ENCODE measurements at places on chromosomes 2 and 18. TPM values are rescaled to one million over a fixed set of nuclear protein-coding genes. Genes with fewer than 3 reads are reported as not detected.

DNA sequence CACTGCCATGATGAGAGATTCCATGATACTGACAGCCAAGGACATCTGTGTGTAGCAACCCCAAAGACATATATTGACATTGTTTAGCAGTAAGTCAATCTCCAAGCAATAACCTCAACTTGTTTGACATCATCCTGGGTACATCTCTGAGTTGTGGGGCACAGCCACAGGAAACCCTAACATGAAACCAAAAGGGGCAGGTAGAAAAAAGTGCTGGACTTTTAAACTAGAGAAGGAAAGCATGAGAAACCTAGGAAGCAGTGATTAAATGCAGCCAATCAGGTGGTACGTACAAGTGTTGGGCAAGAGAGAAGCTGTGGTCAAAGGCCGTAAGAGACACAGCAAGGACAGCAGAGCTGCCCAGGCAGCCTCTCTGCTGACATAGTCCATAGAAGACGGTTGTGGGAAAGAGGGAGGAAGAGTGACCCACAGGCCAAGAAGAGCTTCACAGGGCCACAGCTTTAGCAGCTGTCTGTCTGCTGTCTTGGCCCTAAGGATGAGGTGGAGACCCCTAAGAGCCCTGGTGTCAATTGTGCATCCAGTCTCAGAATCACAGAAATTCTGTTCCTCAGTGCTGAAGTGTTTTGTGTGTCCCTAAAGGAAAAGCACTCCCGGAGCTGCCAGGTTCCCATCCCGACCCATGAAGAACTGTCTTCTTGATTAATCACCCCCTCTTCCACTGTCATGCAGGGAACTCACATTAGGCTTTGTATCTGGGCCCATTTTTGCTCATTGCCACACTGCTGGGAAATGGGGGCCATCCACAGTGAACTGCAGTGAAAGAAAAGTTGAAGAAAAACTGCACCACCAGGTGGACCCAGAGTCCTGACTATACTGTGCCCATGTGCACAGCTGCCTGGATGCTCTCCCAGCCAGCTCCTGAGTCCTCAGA is 25.4 kb upstream of the CHN1 start:
- no peak for DNase-seq

- DNase-seq: no peak
These were observed 50.0 kb upstream of the FAHD2A start for GRCh38 chr2:95352310-95353054.

Gene GAREM1
- 14.7 TPM for total RNA-seq

DNA sequence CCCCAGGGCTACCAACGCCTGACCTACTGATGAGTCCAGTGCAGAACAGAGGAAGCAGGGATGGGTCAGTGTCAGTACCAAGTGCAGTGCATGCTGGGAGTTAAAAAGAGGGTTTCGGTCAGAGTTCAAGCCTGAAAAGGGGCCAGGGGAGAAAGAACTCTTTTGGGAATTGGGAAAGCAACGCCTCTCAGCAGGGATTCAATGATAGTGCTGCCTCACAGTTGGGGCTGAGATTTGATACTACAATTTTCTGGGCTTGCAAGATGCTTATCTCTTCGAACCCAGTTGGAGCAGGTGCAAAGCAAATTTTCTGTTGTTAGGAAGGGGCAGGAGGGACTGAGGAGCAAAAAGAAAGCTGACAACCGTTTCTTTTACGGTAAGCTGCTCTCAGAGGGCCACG is 82.6 kb downstream of the CERKL start:
- no peak for DNase-seq

- DNase-seq: no peak
These were observed 181.8 kb upstream of the ARL4C start for GRCh38 chr2:234678711-234679110.

DNA sequence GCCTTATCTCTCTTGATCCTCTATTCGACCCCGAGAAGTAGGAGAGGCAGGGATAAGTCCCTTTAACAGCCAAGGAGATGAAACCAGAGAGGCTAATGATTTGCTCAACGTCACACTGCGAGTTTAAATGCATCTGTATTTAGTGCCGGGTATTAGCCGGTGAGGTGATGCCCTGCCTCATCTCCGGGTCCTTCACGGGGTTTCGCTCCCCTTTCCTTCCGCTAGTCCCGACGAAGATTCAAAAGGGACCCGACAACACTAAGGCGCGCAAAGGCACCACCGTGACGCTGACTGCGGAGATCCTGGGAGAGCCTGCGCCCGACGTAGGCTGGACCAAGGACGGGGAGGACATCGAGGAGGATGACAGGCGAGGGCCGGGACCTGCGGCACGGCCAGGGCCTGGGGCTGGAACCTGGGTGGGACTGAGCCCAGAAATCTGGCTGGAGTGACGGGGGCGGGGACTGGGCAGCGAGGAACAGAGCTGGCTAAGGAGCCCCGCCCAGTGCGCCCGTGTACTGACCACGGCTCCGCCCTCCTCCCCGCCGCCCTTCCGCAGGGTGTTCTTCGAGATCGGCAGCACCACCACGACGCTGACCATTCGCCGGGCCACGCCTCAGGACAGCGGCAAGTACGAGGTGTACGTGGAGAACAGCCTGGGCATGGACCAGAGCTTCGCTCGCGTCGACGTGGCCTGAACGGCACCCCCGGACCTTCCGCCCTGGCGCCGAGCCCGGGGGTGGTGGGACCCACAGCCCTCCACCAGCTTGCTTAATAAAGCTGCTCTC is 1.0 kb upstream of the GMPPA start:
- peak; percentile 96 for DNase-seq

GRCh38 chr2:142321706-142322280 is 191.0 kb upstream of the LRP1B start:
- DNase-seq: no peak

DNA sequence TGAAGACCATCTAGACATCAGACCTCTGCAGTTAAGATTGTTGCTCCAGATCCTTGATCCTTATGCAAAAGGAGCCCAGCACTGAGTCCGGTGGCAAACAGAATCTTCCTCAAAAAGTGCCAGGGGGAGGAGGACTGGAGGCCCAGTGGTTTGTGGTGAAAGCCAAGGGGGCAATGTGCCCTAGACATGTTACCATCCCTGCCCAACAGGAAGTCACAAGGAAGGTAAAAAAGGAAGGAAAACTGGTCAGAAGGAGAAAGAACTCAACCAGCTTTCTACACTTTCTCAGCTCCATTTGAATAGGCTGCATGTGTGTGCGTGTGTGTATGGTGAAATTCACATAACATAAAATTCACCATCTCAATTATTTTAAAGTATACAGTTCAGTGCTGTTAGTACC is 25.0 kb upstream of the KDM3A start:
- no peak for DNase-seq

GRCh38 chr2:223837287-223838061 is at the start of gene AP1S3:
Gene AP1S3 (minus strand): TSS chr2:223837582. CDS start chr2:223837450, 132 bp downstream.
- peak; percentile 68 for DNase-seq

Gene NPC1
- total RNA-seq: 14.3 TPM

DNA sequence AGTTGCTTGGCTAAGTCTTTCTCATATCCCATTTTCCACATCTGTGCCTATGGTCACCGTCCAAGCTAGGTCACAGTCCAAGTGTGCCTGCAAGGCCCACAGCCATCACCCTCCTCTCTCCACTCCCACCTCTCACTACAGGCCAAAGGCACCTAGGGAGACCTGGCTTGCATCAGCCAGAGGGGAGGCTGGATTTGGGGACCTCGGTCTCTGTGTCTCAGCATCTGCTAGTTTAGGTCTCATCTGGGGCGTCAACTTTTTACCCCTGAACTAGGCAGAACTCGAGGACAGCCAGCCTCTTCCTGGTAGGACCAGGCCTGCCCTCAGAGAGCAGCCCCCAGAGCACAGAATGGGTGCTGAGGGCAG is 217.1 kb downstream of the DYSF start:
- no peak for DNase-seq

DNA sequence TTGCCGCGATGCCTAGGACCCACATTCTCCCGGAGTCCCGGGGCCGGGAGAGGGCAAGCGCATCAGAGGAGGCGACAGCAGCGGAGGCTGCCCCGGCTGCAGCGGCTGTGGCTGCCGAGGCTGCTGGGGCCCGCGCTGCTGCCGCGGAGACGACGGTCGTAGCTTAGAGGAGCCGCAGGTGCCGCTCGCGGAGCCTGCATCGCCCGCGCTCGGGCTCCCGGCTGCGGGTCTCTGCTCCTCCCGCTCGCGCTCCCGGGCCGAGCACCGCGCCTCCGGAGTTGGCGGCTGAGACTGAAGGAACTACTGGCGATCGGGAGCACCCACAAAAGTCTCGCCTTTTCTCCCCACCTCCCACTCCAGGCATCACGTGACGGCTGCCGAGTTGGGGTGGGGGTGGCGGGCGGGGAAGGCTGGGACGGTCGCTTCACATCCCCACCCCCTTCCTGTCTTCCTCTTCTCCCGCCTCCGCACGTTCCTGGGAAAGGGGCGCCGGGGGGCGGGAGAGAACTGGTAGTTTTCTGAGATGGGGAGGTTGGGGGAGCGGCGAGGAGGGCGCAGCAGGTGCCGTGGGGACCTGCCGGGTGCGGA is at the start of gene LYPD1:
LYPD1 (minus strand) TSS at position 298 of the 588 bp plus-strand sequence; CDS start at position 25, 273 bp downstream.
- DNase-seq: no peak

Gene SCN7A
- total RNA-seq: 9.0 TPM

Data from heart left ventricle (tissue), 16 donors.